Stomach (tissue), 19 donors: ENCODE measurements at places on chromosomes 5 and 9. TPM values are rescaled to one million over a fixed set of nuclear protein-coding genes. Genes with fewer than 3 reads are reported as not detected.

The LVRN gene
- total RNA-seq = not detected

The TLX3 gene
- total RNA-seq = not detected

- DNase-seq = no peak
Observed at GRCh38 chr9:95815133-95815532, 60.4 kb upstream of the ERCC6L2 start.

DNA sequence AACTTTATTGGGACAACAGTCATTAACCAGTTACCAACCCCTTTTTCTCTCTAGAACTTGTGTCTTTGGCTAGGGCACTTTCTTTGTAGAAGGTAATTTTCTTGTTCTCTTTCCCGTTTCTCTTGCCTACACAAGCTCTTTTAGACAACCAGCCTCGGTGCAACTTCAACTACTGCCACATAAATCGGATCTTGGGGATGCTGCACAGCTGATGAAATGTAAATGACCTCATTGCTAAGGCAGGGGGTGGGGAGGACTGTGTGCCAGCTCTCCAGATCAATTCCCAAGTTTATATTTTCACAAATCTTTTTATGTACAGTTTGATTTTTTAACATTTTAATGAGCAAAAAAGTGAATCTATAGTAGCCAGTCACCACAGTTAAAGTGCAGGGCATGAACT, 157.6 kb downstream of the DENND1A start:
- DNase-seq = no peak

GRCh38 chr5:175894793-175895192, 23.4 kb downstream of the CPLX2 start:
- no peak for DNase-seq

GRCh38 chr5:74231697-74232096, 408.8 kb downstream of the ENC1 start:
- DNase-seq = no peak

The IFNB1 gene
- total RNA-seq = not detected

- no peak for DNase-seq
Observed at GRCh38 chr5:14201325-14202045, 58.3 kb downstream of the TRIO start.

- no peak for DNase-seq
Observed at GRCh38 chr9:10054456-10054855, 558.3 kb downstream of the PTPRD start.

GRCh38 chr5:135240283-135240633, 158.8 kb downstream of the MACROH2A1 start:
- no peak for DNase-seq

The SPINK6 gene
- total RNA-seq = not detected

The TAF11L5 gene
- not detected for total RNA-seq

GRCh38 chr5:1852324-1852947, 30.3 kb downstream of the IRX4 start:
- no peak for DNase-seq

The TEK gene
- 2.9 TPM for total RNA-seq

DNA sequence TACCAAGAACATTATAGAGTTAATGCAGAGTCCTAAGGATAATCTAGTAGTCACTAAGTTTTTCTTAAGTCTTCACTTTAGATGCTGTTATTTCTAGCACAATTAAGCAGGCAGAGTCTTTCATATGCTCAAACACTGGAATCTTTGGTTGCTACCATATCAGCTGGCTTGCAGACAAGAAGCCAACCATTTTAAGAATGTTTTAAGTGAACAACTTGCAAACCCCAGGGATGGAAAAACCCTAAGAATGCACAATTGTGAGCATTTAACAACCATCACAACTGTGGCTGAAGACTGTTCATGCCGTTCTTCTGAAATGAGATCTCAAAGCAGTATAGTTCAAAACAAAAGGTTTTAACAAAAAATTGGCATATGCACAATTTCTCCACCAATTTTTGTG, 55.1 kb downstream of the CSNK1A1 start:
- DNase-seq = no peak

The ANKRD18B gene
- total RNA-seq = not detected

DNA sequence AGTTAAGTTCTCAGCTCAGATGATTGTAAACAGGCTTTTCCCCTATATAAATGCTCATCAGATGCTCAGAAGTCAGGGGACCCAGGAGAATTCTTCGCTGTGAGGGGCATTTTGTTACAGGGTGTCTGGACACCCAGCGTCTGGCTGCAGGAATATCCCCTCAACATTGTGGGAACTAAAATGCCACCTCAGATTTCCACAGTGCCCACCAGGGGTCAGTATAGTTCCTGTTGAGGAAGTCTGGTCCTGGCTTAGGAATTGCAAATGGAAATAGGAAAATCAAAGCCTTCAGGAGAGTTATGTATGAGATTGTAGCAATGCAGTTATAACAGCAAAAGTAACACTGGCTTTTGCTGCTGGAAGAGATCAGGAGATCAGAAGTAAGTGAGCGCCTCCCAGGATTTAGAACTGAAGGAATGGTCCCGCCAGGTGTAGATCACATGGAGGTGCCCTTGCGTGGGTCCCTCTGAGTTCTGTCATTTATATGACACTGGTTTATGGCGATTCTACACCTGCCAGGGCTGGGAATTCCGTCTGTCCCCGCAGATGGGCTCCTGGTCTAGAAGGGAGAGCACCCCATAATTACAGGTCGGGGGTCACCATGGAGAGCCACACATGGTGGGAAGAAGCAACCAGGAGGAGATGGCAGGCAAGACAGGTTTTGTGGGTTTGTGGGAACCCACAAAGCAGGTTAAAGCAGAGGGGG, 47.1 kb upstream of the CTSL start:
- DNase-seq = peak; percentile 57

GRCh38 chr5:72130351-72130761, 23.1 kb downstream of the MAP1B start:
- DNase-seq = no peak

DNA sequence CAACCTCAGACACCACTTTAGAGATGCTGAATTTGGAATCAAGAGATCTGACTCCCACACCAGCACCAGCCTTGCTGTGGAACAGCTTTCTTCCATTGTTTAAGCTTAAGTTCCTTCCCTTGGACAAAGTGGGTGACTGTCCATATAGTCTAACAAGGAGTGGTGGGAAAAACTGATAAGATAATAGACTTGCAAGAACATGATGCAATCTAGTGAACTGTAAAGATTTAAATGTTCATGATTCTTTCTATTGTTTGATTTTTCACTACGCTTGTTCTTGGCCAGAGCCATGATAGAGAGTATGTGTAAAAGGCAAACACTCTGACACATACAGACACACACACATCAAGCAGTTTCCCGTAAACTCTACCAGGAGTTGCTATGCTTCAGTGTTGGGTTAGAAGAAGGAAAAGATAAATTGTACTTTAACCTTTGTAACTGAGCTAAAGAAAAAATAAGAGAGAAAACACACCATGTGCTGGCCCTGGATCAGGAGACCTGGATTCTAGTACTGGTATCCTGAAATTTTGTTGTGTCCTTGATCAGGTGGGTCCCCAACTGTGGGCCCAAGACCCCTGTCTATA, 94.3 kb downstream of the PAPPA start:
- DNase-seq = no peak

DNA sequence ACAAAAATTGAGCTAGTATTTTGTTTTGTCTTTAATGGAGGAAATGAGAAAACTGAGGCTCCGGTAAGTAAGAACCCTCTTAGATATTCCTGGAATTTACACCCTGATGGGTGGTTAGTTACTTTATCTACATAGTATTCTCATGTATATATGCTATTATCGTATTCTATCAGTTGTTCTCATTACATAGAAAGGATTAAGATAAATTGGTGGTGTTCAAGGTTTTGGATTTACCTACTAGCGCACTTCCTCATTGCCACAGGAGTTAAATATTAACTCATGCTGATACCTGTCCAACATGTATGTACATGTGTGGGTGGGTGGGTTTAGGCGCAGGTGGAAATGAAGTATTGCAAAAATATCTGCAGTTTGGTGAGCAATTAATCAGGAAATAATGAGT, 61.1 kb upstream of the IFNE start:
- peak; percentile 54 for DNase-seq

DNA sequence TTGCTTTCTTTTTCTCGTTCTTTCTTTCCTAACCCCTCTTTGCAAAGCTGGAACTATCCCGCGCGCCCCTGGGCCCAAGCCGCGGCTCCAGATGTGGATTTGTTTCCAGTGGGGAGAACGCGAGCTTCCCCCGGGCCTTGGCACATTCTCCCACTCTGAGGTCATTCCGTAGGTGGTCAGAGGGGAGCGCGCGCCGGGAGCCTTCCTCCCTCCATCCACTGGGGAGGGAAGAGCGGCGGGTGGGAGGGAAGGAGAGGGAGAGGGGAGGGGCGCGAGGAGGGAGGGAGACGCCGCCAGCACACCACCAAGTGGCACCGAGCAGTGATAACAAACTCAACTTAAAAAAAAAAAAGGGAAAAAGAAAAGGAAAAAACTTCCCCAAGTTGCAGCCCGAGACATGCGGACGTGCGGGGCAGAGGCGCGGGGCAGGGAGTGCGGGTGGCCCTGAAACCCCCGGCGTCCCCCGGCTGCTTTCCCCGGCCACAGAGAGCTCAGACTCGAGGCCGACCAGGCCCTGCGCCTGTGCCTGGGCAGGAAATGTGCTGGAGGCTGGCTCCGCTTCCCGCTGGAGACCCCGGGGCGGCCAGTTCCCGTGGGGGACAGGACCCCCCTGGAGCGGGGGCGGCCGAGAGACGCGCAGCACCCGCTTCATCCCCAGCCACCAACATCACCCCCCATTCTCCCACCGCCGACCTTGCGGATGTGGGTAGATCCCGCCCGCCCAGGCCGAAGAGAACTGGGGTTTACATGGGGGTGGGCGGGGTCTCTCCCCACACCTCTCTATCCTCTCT, 3.1 kb downstream of the IER5L start:
- peak; percentile 79 for DNase-seq

GRCh38 chr9:126859111-126859510, 1.3 kb upstream of the ZBTB34 start:
- DNase-seq = no peak

The DPH7 gene
- total RNA-seq = 67.0 TPM

DNA sequence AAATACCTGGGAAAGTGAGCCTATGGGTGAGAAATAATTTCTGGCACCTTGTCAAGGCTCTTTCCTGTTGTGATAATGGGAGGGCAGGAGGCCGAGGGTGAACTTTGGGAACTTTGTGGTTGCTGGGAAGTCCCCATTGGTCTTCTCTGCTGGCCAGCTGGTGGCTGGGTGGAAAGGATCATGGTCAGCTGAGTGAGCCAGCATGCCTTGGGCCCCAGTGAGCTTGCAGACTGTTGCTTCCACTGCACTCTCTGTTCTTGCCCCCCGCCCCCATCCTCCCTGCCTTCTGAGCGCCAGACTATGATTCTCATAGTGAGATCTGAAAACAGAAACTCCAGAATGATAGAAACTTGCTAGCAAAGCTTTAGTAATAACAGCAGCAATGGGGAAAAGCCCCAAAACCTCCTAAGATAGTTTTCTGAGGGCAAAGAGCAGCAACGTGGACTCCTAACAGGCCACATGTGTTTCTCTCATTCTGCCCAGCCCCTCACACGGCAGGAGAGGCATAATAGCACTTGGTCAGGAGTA, 139.2 kb upstream of the SMARCA2 start:
- no peak for DNase-seq

- peak; percentile 87 for DNase-seq
Observed at GRCh38 chr9:107465467-107466451, 23.8 kb downstream of the KLF4 start.

The PCSK5 gene
- total RNA-seq = 14.7 TPM

DNA sequence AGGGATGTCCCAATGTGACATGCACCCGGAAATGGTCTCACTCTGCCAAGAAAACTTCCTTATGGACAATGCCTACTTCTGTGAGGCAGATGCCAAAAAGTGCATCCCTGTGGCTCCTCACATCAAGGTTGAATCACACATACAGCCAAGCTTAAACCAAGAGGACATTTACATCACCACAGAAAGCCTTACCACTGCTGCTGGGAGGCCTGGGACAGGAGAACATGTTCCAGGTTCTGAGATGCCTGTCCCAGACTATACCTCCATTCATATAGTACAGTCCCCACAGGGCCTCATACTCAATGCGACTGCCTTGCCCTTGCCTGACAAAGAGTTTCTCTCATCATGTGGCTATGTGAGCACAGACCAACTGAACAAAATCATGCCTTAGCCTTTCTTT, 37.6 kb upstream of the CCDC152 start:
- no peak for DNase-seq

DNA sequence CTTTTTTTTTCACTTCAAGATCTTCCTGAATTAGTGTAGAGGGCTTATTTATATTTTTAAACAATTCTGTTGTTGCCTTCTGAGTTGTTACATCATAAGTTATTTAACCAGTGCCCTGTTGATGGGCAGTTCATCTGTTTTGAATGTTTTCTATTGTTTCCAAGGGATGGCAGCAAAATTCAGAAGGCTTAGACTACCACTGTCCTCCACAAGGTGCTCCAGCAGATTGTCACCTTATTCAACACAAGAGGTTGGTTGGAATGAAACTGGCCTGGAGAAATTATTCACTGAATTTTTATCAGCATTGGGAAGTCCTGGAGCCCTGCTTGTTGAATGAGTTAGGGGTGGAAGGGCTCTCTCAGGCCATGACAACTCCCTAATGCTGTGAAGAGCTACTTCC, 1.3 kb upstream of the KLHL9 start:
- no peak for DNase-seq

- peak; percentile 23 for DNase-seq
Observed at GRCh38 chr5:145697251-145697990, 137.7 kb downstream of the PRELID2 start.

The TMEM174 gene
- not detected for total RNA-seq

The PCDHGB1 gene
- not detected for total RNA-seq

The GFI1B gene
- total RNA-seq = not detected

The GPR107 gene
- total RNA-seq = 37.8 TPM

- no peak for DNase-seq
Observed at GRCh38 chr5:67093279-67093678, 103.3 kb downstream of the CD180 start.

DNA sequence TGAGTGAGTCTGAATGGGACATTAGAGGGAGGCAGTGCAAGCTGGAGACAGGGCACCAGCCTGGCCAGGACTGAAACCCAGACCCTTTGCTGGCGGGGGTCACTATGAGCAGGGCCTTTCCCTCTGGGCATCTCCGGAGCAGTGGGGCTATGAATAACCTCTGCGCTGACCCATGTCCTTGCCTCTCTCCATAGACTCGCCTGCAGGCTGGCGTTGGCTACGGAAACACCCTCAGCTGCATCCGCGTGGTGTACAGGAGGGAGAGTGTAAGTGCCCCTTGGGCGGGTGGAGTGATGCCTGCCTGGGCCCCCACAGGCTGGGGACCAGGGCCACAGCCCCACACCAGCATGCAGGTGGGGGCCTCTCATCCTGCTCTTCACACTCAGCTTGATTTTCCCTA, 15.8 kb downstream of the SLC25A48 start:
- DNase-seq = no peak

The RNF180 gene
- total RNA-seq = 3.5 TPM
